ENCODE measurements at places on chromosomes 12 and 14.

DNA sequence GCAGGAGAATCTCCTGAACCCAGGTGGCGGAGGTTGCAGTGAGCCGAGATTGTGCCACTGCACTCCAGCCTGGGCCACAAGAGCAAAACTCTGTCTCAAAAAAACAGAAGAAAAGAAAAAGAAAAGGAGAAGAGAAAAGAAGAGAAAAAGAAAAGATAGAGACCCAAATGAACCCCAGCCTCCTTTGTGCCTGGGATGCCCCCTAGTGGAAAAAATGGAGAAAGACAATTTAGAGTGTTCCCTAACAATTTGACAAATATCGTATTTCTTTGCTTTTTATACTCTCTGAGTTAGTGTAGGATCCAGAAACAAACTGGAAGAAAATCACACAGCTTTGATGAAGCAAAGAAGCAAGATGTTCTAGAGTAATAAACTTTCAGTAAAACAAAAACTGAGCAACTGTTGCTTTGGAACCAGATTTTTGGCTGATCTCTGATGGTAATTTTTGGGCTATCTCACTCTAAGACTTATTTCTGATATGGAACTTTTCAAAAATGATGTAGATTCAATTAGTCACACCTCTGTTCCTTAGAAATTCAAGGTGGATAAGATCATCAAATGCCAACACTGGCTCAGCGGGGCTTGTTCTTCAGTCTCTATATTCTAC is 18.6 kb upstream of the PRKAB1 start:
- no peak for DNase-seq

- no peak for DNase-seq
Measured at GRCh38 chr12:3160081-3160480, 82.9 kb downstream of the TSPAN9 start.

DNA sequence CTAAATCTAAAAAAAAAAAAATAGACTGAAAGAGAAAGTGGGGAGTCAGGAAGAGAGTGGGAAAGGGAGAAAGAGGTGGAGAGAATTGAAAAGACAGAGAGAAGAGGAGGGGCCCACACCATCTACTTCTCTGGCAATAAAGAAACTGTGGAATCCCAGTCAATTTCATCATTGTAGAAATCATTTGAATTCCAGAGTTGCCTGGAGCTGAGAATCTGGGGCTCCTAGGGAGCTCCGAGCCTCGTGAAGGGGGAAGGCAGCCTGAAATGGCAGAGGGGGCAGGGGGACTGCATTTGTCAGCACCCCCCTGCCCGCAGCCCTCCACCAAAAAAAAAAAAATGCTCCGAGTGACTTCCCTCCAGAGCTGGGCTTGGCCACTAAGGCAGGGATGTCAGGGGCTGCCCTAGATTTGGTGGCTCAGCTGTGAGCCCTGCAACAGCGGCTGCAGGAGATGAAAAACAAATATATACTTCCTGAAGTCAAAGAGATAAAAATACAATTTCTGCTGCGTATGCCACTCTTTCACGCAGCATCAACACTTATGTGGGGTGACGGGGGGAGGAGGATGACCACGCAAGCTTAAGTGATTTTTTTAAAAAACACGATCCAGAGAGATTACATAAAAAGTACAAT is 80.5 kb downstream of the BCL11B start:
- no peak for DNase-seq

DNA sequence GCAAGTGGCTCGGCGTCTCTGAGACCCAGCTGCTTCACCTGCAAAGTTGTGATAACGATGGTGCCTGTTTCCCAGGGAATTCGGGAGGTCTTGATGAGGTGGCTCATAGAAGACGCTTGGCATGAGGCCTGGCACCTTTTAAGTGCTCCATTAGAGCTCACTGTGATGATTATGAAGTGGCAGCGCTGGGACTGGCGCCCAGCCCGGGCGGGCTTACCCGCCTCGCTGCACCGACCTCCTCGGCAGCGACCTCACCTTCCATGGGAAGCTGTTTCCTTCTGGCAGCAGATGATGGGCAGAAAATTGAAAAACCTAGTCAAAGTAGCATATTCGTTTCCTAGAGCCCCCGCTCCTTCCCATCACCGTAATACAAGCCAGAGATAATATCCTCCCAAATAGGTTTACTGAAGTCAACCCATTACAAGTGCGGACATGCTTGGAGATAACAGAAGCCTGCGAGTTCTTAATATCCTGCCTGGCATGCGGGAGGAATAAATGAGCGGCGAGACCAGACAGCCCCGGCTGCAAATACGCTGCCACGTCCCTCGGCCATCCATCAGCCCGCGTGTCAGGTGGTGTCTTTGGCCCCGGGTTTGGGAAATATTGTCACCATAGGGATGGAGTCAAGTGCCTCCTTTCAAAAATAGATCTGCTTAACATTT is 35.2 kb upstream of the DLK1 start:
- DNase-seq, result no peak

- no peak for DNase-seq
Measured at GRCh38 chr12:63079791-63080502, 71.1 kb downstream of the AVPR1A start.

DNA sequence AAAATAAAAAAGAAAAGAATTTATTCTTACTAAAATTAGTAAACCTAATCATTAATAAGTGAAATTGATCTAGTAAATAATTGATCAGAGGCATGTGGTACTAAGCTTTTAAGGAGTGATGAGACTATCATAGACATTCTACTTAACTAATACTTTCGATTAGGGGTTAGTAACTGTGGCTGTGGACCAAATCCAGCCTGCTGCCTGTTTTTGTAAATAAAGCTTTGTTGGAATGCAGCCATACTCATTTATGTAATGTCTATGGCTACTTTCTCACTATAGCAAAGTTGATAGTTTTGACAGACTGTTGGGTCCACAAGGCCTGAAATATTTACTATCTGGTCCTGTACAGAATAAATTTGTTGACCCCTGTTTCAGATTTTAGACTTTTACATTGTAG is 63.2 kb downstream of the PLEKHA5 start:
- no peak for DNase-seq

Data from progenitor cell of endocrine pancreas (in vitro differentiated cells).